AG04450 (cell line): ENCODE measurements at places on chromosomes 12 and 14.

- DNase-seq = no peak
These were observed 86.8 kb upstream of the PARP11 start for GRCh38 chr12:3959799-3960560.

DNA sequence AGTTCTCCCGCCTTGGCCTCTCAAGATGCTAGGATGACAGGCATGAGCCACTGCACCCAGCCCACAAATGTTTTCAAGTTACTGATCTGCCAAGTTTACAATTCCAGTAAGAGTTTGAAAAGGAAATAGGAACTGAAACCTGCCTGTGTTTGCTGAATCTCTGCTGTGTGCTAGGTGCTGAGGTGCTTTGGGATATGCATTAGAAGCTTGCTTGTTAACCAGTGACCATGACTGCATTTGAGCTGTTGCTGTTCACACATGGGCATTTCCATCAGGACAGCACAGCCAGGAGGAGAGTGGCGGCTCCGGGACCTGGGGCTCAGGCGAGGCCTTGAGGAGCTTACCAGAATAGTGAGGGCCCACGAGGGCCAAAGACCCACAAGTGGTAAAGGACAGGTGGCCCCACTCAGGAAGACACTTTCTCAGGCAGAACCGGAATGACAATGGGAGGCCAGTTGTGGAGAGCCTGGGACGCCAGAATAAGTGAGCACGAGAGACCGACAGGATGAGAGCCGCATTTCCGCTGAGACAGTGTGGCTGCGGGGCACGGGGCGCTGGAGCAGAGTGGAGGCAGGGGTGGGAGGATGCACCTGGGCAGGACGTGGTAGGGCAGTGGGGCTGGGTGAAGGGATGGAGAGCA lies 54.5 kb upstream of the MMP17 start:
- DNase-seq = no peak

DNA sequence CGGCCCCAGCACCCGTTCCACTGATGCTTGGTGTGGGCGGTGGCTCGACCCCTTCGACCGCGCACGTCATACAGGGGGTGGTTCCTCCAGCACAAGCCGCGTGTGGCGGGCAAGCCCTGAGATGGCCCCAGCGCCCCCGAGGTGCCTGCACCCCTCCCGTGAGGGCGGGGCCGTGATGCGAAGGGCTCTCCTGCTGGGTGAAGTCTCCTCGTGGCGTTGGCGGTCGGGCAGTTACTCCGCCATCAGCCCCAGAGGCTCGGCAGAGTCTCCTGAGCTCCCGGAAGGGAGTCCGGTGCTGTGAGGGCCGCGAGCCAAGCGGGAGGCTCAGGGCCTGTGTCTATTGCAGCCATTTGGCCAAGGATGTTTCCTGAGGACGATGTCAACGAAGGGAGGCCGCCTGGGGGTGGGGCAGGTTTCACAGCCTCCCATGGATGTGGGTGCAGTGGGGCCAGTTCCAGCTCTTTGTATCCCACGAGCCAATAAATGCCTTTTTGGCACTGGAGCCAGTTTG lies 78.1 kb upstream of the GALNT9 start:
- no peak for DNase-seq

DNA sequence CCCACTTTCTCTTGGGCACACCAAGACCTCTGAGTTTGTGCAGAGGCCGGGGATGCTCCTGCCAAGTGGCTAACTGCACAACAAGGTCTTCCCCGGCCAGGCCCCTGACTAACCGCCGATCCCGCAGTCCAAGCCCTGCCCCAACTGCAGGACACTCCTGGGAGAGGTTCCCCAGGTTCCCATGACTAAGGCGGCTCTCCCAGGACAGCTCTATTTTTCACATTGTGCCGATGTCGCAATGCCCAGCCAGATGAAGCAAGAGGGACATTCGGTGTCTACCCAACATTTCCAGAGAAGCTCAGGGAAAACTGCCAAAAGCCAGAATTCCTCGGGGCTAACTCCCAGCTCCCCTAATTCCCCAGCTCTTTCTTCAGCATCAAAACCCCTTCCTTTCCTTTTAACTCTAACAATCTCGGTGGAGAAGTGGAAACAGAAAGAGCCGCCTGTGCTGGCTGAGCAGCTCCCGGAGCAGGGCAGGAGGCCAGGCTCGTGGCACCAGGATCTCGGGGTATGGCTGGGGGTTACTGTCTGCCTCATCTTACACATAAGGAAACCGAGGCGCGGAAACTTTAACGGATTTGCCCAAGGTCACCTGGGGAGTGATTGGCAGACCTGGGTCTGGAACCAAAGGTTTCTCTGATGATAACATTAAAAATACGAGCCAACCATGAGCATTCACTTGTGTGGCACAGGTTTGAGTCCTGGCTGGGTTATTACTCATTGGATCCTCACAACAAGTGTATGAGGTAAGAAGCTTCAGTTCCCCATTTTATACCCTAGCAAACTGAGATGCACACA lies 318.2 kb downstream of the BCL11B start:
- no peak for DNase-seq

DNA sequence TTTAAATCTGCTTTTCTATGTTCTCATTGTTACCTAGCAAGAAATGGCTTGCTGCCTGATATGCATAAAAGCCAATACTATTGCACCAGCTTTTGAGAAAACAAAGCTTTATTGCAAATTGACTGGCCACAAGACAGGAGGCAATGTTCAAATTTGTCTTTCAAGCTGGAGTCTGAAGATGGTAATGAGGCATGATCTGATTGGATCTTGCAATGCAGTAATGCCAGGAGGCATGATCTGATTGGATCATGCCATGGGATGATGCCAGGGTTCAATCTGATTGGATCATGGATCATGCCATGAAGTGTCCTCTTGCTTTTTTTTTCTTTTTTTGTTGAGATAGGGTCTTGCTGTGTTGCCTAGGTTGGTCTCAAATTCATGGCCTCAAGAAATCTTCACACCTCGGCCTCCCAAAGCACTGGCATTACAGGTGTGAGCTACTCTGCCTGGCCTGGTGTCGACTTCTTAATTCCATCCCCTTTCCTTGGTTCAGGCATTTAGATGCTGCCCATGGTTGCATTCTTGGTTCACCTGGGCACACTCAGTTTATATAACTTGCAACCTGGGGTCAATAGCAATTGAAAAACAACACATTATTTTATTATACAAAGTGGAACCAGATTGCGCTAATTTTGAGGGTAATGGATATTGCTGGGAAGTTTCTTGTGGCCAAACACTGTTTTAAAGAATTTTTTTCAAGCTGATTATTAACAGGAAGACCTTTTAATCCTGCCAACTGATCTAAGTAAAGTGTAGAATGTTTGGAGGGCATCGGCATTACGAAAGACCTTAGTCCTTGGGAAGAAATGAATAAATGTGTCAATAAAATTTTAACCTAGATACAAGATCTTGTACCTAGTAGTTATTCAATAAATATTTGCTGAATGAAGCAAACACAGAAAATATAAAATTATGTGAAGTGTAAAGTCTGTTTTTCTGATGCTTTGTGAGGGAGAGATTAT lies 38.8 kb downstream of the HSD17B6 start:
- DNase-seq = no peak

GRCh38 chr12:67625004-67625403 lies 23.5 kb upstream of the DYRK2 start:
- no peak for DNase-seq

DNA sequence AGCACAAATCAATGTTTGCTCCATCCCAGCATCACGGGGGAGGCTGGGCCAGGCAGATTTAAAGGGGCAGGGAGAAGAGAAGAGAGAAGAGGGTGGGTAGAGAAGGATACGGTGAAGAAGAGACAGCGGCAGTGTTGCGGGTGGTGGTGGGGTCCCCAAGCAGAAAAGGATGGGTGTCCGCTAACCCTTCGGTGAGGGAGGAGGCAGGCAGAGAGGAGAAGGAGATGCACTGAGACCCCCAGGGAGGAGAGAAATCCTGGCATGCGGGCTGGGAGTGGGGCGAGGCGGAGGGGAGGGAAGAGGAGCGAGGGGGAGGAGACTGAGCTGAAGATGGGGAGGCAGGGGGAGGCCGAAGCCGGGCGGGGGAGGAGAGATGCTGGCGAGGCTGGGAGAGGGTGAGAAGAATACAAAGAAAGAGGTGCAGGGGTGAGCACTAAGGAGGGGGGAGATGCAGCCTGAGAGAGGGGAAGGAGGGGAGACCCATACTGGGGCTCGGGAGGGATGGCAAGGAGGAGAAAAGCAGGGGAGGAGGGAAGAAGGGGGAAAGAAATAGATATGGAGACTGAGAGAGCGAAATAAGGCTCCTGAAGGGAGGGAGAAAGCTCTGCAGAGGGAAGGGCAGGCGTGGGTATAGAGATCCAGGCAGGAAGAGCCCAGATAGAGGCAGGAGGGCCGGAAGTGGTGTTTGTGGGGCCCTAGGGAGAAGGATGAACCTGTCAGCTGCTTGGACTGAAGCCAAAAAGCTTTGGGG lies at the start of gene JPH4:
JPH4 (minus strand) TSS at position 231 of the 751 bp plus-strand sequence. CDS start 1,337 bp downstream, outside the sequence.
- DNase-seq = no peak

DNA sequence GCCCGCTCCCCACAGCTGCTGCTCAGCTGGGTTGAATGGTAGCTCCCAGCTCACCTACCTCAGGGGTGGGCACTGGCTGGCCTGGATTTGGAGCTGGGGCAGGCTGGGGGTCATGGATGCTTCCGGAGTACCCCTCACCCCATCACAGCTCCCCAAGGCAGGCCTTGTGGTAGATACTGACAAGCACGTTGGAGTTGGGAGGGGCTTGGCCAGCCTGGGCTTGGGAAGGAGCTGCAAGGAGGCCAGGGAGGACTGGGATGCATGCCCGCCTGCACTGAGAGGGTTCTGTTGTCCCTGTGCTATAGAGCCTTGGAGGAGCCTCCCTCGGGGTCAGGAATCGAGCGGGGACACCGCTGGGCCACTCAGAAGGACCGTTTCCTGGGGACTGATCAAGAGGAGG lies 14.2 kb downstream of the TMEM63C start:
- no peak for DNase-seq

DNA sequence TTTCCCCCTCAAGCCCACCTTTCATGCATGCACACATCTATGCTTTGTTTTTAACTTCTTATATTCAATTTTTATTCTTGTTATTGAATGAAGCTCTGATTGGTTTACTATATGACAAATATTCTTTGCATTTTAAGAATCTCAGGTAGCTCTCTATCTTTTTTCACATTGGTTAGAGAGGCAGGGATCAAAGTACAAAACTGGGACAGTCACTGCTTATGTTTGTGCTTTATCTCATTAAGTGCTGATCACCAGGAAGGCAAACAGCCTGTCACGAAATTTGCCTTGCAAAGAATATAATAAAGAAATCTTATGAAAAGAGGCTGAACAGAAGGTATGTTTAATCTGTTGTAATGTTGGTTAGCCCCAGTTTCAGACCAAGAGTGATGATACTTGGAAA lies 29.7 kb upstream of the INSM2 start:
- no peak for DNase-seq

DNA sequence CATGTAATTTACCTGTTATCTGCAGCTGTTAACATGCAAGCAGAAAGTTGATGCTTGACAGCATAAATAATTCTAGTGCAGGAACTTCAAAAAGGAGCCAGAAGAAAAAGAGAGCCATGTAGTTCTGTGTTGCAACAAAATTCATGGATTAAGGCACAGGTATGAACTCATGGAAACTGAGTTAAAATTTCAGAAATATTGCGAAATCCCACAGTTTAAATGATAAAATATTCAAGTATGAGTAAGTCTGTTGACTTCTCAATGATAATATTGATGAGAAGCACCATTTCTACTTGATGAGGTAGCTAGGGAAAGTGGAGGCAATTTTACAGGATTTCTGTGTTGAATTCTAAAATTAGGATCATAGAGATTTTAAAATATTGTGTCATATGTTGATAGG lies 290.9 kb downstream of the TMEM117 start:
- no peak for DNase-seq

GRCh38 chr14:93431036-93431670 lies 414 bp downstream of the UNC79 start:
- DNase-seq = no peak

DNA sequence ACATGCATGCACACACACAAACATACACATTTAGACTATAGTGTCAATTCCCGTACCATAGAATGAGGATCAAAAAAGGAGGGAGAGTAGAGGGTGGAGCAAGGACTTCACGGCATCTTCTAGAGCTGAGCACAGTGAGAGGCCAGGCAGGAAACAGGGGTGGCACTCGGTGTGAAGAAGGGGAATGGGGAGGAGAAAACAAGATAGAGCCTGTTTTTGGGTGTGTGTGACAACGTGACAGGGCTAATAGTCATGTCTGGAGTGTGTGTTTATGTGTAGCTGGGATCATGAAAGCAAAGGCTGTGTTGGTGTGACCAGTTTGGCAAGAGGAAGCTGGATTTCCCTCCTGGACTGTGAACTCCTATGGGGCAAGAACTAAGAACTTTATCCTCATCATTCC lies 9.9 kb upstream of the ACVR1B start:
- no peak for DNase-seq

- peak; percentile 30 for DNase-seq
These were observed 29.7 kb downstream of the CCDC85C start for GRCh38 chr14:99574099-99574880.
